ENCODE measurements at places on chromosomes 5 and 9. TPM values are rescaled to one million over a fixed set of nuclear protein-coding genes. Genes with fewer than 3 reads are reported as not detected.

The ANKRA2 gene
- total RNA-seq, result 54.3 TPM

The HK3 gene
- not detected for total RNA-seq

The ZNF618 gene
- 2.3 TPM for total RNA-seq

DNA sequence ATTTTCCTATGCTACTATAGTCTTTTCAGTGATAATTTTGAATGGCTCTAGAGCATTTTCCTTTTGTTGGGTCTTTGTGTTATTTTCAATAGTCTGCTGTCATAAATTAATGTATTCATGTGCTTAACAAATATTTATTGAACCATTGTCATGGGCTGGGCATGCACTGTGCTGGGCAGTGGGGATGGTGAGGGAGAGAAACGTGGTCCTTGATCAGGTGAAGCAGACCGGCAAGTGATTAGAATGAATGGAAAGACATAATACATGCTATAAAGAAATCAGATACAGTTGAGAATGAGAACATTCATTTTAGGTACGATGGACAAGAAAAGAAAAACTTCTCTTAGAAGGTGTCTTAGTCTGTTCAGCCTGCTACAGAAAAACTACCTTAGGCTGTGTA is 66.1 kb downstream of the KIF4B start:
- no peak overlapping the region for H3K4me3 ChIP-seq
- no peak overlapping the region for H3K27ac ChIP-seq
- H3K36me3 ChIP-seq, result no peaks in the 10 kb centered on the region

GRCh38 chr5:123874600-123875201 is 362.7 kb downstream of the CSNK1G3 start:
- no peak overlapping the region for H3K27ac ChIP-seq
- 0 out of 2 replicates have a peak, but pooled peaks cover 3% of the 10 kb centered on the region for H3K27me3 ChIP-seq
- H3K4me3 ChIP-seq, result no peak overlapping the region
- H3K4me1 ChIP-seq, result no peaks in the 10 kb centered on the region
- H3K36me3 ChIP-seq, result no peaks in the 10 kb centered on the region

GRCh38 chr5:125634216-125634835 is 788.9 kb upstream of the GRAMD2B start:
- no peak overlapping the region for H3K4me3 ChIP-seq
- no peak for DNase-seq
- H3K27me3 ChIP-seq, result no peaks in the 10 kb centered on the region
- H3K36me3 ChIP-seq, result no peaks in the 10 kb centered on the region

DNA sequence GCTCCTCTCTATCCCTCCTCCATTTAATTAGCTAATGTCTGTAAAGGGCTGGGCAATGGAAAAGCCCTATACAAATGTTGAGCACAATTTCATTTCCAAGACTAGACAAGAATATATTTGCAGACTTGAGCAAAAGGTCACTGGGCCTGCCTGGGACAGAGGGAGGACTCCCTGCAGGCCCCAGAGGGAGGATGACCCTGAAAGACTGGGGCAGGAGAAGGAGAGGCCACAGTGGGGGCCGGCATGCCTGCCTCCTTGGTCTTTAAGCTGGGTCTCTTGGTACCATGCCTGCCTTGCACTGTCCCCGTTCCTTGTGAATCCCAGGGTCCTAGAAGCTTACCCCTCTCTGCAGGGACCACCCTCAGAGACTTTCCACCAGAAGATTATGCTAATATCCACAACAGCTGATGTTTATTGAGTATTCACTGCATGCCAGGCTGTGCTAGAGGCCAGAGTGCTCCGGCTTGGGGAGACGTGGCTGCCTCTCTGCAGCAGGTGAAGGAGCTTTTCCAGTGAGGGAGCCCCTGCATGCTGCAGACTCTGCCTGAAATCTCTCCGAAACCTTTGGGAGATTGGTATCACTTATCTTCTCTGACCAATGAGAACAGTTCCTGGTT is 72.7 kb upstream of the HSPA9 start:
- H3K27me3 ChIP-seq, result no peaks in the 10 kb centered on the region
- H3K27ac ChIP-seq, result no peak overlapping the region

GRCh38 chr9:18061856-18062255 is 412.1 kb upstream of the ADAMTSL1 start:
- no peaks in the 10 kb centered on the region for H3K27me3 ChIP-seq
- no peak overlapping the region for H3K27ac ChIP-seq
- H3K4me1 ChIP-seq, result no peaks in the 10 kb centered on the region

DNA sequence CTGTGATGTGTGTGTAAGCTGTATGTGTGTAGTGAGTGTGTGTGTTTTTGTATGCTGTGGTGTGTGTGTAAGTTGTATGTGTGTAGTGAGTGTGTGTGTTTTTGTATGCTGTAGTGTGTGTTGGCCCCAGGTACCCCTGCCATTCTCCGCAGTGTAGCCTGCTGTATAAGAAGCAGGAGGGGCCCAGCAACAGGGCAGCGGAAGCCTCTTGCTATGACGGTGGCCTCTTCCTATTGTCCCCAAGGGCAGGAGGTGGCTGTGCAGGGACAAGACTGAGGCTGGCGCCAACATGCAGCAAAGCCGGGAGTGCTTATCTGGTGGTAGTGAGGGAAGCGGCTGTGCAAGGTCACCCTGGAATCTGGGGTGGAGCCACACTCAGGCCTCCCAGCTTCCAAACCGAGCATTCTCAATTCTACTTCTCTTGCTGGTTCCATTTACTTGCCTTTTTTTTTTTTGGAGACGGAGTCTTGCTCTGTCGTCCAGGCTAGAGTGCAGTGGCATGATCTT is 5.1 kb downstream of the SPAAR start:
- H3K4me1 ChIP-seq, result peaks cover 4% of the 10 kb centered on the region
- H3K27me3 ChIP-seq, result no peaks in the 10 kb centered on the region
- no peak overlapping the region for H3K4me3 ChIP-seq
- no peaks in the 10 kb centered on the region for H3K36me3 ChIP-seq
- peak; percentile 61 for DNase-seq

- no peak overlapping the region for H3K27ac ChIP-seq
- peaks cover 48% of the 10 kb centered on the region for H3K27me3 ChIP-seq
- H3K36me3 ChIP-seq, result no peaks in the 10 kb centered on the region
- H3K4me3 ChIP-seq, result no peak overlapping the region
- DNase-seq, result peak; percentile 3
Measured at GRCh38 chr5:76610196-76610595, 13.0 kb downstream of the F2RL2 start.

GRCh38 chr5:117054911-117055310 is 480.3 kb upstream of the SEMA6A start:
- H3K4me1 ChIP-seq, result no peaks in the 10 kb centered on the region
- no peak overlapping the region for H3K27ac ChIP-seq
- no peak overlapping the region for H3K4me3 ChIP-seq
- DNase-seq, result no peak
- H3K36me3 ChIP-seq, result no peaks in the 10 kb centered on the region

GRCh38 chr9:95992536-95992935 is 117.0 kb downstream of the ERCC6L2 start:
- no peak overlapping the region for H3K27ac ChIP-seq
- no peak overlapping the region for H3K4me3 ChIP-seq
- H3K4me1 ChIP-seq, result peaks cover 8% of the 10 kb centered on the region
- no peaks in the 10 kb centered on the region for H3K36me3 ChIP-seq

Measured in GM23248 (cell line).